Fibroblast of lung (primary cell): ENCODE measurements at places on chromosomes 7 and 10. TPM values are rescaled to one million over a fixed set of nuclear protein-coding genes. Genes with fewer than 3 reads are reported as not detected.

GRCh38 chr7:90387470-90388240 lies 15.6 kb upstream of the CLDN12 start:
- no peak overlapping the region for H3K4me3 ChIP-seq
- H3K4me1 ChIP-seq: peaks cover 7% of the 10 kb centered on the region
- no peaks in the 10 kb centered on the region for H3K36me3 ChIP-seq
- peak; percentile 32 for DNase-seq
- no peaks in the 10 kb centered on the region for H3K27me3 ChIP-seq

GRCh38 chr10:12811826-12812225 lies 189.7 kb downstream of the CCDC3 start:
- peak; percentile 14 for DNase-seq
- H3K4me3 ChIP-seq: no peak overlapping the region
- H3K4me1 ChIP-seq: no peaks in the 10 kb centered on the region
- H3K27ac ChIP-seq: no peak overlapping the region
- H3K36me3 ChIP-seq: no peaks in the 10 kb centered on the region

GRCh38 chr7:88396295-88396947 lies 89.7 kb upstream of the STEAP4 start:
- no peak overlapping the region for H3K27ac ChIP-seq
- H3K36me3 ChIP-seq: no peaks in the 10 kb centered on the region
- H3K27me3 ChIP-seq: no peaks in the 10 kb centered on the region
- H3K4me3 ChIP-seq: no peak overlapping the region
- no peaks in the 10 kb centered on the region for H3K4me1 ChIP-seq

The FXYD4 gene
- total RNA-seq: not detected in 2 replicates

DNA sequence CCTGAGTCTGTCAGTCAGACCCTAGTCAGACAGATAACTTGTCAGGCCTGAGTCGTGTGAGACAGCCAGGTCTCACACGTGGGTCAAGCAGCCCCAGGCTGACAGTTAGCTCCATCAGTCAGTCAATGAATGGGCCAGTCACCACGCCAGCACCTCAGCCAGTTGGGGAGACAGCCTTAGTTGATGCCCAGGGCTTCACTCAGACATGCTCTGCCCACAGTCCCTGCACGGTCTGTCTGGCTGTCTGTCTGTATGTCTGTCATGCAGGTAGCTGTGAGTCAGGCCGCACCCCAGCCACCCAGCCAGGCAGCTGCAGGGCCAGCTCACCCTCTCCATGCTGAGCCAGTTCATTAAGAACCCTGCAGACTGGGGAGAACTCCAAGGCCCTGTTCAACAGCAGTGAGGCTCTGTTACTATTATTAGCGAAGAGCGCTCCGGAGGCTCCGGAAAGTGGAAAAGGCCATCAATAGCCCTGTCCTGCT lies 141.1 kb upstream of the PCBD1 start:
- no peaks in the 10 kb centered on the region for H3K4me1 ChIP-seq
- no peaks in the 10 kb centered on the region for H3K27me3 ChIP-seq
- no peak for DNase-seq
- no peak overlapping the region for H3K4me3 ChIP-seq
- no peaks in the 10 kb centered on the region for H3K36me3 ChIP-seq

DNA sequence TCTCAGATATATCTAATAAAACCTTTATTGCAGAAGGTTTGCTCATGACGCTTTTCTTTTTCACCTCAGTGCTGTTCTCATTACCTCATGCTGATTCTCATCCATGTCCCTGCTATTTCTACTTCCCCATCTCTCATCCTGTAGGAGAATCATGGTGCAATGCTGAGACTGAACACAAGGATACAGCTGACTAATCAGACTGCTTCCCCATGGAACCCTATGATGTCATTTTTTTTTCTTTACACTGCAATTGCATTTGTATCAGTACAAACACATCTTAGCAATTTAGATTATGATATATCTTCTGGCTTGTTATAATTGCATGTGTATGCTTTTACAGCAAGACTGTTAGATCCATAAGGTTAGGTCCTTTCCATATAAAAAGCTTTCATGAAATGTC lies 93.7 kb downstream of the SEMA3A start:
- no peaks in the 10 kb centered on the region for H3K27me3 ChIP-seq
- no peaks in the 10 kb centered on the region for H3K36me3 ChIP-seq
- H3K4me1 ChIP-seq: no peaks in the 10 kb centered on the region
- H3K27ac ChIP-seq: no peak overlapping the region

DNA sequence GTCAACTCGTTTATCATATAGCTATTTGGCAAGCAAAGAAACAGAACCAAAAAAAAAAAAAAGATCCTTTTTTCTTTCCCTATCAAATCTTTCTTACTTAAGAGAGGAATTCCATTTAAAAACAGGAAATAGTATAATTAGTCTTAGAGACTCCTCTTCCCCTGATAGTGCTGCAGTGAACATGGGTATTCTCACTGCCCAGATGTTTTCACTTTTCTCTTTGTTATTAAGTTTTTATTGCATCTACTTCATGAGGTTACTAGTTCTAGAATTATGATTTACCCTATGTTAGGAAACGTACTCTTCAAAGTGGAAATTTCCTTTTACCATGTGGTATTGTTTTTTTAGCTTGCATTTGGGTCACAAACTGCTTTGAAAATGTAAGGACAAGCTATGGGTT lies 8.5 kb downstream of the CASP2 start:
- H3K36me3 ChIP-seq: peaks cover 26% of the 10 kb centered on the region
- no peaks in the 10 kb centered on the region for H3K27me3 ChIP-seq
- no peaks in the 10 kb centered on the region for H3K4me1 ChIP-seq

GRCh38 chr10:131998845-131999681 lies 17.3 kb upstream of the BNIP3 start:
- H3K27me3 ChIP-seq: no peaks in the 10 kb centered on the region
- no peak overlapping the region for H3K4me3 ChIP-seq
- H3K36me3 ChIP-seq: no peaks in the 10 kb centered on the region
- H3K27ac ChIP-seq: no peak overlapping the region
- DNase-seq: no peak

- no peaks in the 10 kb centered on the region for H3K4me1 ChIP-seq
- DNase-seq: no peak
- no peak overlapping the region for H3K4me3 ChIP-seq
- no peaks in the 10 kb centered on the region for H3K36me3 ChIP-seq
- no peaks in the 10 kb centered on the region for H3K27me3 ChIP-seq
- H3K27ac ChIP-seq: no peak overlapping the region
Observed at GRCh38 chr7:29371472-29371871, 176.9 kb downstream of the CHN2 start.

The TRIL gene
- total RNA-seq: 0.17 and 0.77 TPM in 2 replicates

- H3K4me3 ChIP-seq: peak overlapping the region; percentile 81
- H3K27ac ChIP-seq: no peak overlapping the region
- H3K4me1 ChIP-seq: peaks cover 15% of the 10 kb centered on the region
- DNase-seq: no peak
- no peaks in the 10 kb centered on the region for H3K36me3 ChIP-seq
Observed at GRCh38 chr10:102450124-102450373, 1.3 kb downstream of the C10orf95 start.

- H3K27ac ChIP-seq: no peak overlapping the region
- H3K36me3 ChIP-seq: no peaks in the 10 kb centered on the region
- H3K4me1 ChIP-seq: peaks cover 32% of the 10 kb centered on the region
- H3K27me3 ChIP-seq: no peaks in the 10 kb centered on the region
Observed at GRCh38 chr7:121020989-121021969, 32.8 kb downstream of the CPED1 start.

GRCh38 chr10:132270721-132271457 lies 36.9 kb downstream of the STK32C start:
- no peaks in the 10 kb centered on the region for H3K4me1 ChIP-seq
- H3K27me3 ChIP-seq: no peaks in the 10 kb centered on the region
- H3K36me3 ChIP-seq: no peaks in the 10 kb centered on the region
- no peak overlapping the region for H3K27ac ChIP-seq
- H3K4me3 ChIP-seq: no peak overlapping the region
- no peak for DNase-seq

DNA sequence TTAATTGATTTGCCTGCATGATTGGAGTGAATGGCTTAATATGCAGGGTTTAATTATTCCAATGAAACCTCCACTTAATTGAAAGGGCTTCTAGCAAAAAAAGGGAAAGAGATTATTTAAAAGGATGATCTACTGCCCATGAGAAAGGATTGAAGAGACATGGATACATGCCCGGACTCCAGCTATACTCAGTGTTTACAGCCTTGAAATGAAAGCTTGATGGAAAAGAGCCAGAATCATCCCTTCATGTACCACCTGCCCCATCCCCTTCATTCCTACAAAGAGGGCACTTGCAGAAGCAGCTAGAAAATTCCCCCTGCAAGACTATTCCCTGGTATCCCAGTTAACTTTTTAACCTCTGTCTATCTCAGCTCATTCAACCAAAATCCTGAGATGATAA lies 78.4 kb downstream of the CARD11 start:
- no peak overlapping the region for H3K4me3 ChIP-seq
- no peak overlapping the region for H3K27ac ChIP-seq
- no peaks in the 10 kb centered on the region for H3K27me3 ChIP-seq
- no peak for DNase-seq
- H3K36me3 ChIP-seq: no peaks in the 10 kb centered on the region

DNA sequence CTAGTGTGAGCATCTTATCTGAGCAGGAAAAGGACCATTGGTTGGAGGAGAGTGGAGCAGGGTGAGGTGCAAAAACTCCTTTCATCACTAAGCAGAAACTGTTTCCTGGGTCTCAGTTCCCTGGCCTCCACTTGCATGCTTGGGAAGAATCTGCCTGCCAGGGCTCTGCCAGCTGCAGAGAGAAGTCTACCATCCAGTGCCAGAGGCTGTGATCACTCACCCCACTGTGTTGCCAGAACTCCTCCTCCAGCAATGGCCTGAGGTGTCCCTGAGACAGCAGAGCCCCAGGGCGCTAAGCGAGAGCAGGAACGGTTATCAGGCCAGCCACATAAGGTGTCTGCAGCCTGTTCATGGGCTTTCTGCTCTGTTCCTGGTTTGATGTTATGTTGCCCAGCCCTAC lies 991.4 kb downstream of the CCSER2 start:
- no peaks in the 10 kb centered on the region for H3K27me3 ChIP-seq
- H3K4me1 ChIP-seq: no peaks in the 10 kb centered on the region
- H3K27ac ChIP-seq: no peak overlapping the region
- H3K36me3 ChIP-seq: no peaks in the 10 kb centered on the region

The LRRC18 gene
- under 0.01 and 0.66 TPM in 2 replicates for total RNA-seq

- H3K4me3 ChIP-seq: no peak overlapping the region
- no peaks in the 10 kb centered on the region for H3K36me3 ChIP-seq
- DNase-seq: no peak
- no peaks in the 10 kb centered on the region for H3K4me1 ChIP-seq
- no peaks in the 10 kb centered on the region for H3K27me3 ChIP-seq
Observed at GRCh38 chr7:146864644-146865043, 748.0 kb downstream of the CNTNAP2 start.
